GM10248 (cell line): ENCODE measurements at places on chromosomes 3 and 15.

DNA sequence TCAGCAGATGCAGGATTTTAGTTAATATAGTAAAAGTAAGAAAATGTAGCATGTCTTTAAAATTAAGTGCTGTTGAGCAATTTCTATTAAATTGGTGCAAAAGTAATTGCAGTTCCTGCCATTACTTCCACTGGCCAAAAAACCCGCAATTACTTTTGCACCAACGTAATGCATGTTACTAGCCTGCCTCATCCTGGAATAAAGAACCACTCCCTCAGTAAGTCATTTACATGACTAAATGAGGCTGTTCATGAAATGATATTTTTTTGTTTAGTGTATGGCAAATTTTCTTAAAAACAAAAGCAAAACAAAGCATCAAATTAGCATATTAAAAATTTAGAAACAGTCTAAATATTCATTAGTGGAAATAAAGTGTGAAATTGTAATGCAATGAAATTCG is 180.4 kb downstream of the DIPK2A start:
- DNase-seq = no peak

DNA sequence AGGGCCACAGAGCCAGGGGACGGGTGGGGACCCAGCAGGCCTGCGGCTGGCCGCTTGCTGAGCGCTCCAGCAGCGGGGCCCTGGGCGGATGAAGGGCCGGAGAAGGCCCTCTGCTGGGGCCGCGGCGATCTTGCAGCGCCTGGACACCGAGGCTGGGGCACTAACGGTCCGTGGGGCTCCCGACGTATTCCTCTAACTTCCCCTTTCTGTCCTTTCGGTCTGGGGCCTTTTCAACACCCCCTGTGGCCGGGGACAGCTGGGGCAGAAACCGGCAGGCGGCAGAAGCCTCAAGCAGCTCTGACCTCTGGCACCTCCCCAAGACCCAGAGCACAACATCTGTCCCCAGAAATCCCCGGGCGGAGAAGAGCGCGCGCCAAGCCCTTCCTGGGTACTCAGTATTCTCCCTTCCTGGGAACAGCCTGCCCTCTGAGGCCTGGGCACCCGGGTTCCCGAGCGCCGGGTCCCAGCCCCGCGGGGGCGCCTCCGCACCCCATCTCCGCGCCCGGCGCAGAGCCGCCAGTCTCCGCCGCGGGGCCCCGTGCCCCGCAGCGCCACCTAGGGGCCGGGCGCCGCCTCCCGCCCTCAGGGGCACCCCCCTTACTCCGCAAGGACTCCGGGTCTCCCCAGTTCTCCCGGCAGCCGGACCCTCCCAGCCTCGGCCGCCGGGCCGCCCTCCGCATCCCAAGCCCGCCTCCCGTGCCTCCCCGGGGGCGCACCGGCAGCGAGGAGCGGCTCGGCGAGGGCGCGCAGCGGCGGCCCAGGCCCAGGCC is 582 bp upstream of the SLCO3A1 start:
- peak; percentile 71 for DNase-seq

GRCh38 chr3:67620869-67621268 is 33.5 kb downstream of the SUCLG2 start:
- DNase-seq = no peak

DNA sequence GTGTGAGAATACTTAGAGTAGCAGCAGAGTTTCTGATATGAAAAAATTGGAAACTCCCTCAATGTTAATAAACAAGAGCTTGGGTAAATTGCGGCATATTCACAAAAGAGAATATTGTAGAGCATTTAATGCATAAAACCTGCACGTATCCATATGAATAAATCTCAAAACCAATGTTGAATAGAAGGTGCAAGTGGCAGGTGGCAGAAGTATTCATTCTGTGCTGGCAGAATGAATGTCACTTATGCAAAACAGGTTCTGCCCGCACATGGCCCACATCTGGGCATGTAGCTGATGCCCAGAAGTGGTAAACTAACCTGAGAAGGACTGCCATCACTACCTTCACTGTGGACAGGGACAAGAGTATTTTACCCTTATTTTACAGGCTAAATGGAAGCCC is 14.1 kb upstream of the PRSS50 start:
- no peak for DNase-seq

- no peak for DNase-seq
Observed at GRCh38 chr15:89614164-89614563, 38.9 kb downstream of the TICRR start.

DNA sequence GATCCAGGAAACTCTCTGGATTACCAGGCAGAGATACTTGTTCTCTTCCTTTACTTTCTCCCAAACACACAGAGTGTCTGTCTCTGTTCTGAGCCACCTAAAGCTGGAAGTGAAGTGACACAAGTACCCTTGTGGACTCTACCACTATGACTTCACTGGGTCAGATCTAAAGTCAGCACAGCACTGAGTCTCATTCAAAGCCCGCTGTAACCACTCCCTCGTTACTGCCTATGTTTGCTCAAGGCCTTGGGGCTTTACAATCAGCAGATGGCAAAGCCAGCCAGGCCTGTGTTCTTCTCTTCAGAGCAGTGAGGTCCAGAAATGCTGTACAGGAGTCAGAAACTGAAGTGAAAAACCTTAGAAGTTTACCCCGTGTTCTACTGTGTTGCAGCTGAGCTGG is 588.3 kb upstream of the SEMA6D start:
- no peak for DNase-seq

GRCh38 chr3:127093312-127093711 is 99.6 kb upstream of the PRR23E start:
- no peak for DNase-seq

DNA sequence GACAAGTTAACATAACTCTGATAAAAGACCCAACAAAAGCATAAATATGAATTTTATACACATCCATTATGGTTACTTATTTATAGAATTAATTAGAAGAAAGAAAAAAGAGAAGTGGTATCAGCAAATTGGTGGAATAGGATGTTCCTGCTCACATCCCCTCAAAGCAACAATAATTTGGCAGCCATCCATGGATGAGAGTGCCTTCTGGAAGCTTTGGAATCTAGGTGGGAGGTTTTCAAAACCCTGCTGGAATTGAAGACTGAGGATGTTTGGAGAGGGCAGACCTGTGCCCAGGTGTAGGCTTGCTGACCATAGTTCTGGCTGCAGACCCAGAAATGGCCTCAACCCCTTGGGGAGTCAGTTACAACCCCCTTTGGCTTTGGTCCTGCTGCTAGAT is 91.2 kb downstream of the EDEM1 start:
- no peak for DNase-seq

DNA sequence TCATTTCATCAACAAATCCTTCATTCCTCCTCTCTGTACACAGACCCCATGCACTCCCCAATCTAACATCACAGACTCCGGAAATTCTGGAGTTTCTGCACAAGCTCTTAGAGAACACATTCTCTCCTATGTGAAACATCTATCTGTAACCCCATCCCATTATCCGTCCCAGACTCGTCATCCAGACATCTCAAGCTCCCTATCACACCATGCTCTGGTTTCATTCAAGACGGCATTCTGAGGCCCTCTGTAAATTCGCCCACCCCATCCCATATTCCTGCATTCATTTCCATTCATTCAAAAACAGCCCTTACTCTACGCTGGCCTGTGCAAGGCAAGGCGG is 575 bp downstream of the LEO1 start:
- DNase-seq = peak; percentile 23

DNA sequence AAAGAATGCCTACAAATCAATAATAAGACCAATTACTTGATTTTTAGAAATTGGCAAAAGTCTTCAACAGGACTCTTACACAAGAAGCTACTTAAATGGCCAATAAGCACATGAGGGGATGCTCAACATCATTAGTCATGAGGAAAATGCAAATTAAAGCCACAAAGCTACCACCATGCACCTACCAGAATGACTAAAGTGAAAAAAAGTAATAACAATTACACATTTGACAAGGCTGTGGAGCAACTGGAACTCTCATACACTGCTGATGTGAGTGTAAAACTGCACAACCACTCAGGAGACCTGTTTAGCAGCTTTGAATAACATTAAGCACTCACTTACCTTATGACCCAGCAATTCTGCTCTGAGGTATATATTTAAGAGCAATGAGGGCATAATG is 68.4 kb downstream of the PPCDC start:
- no peak for DNase-seq

- DNase-seq = no peak
Observed at GRCh38 chr3:111159391-111159790, 87.8 kb downstream of the NECTIN3 start.

GRCh38 chr3:117549716-117550115 is 840.1 kb downstream of the TUSC7 start:
- DNase-seq = no peak

GRCh38 chr15:88018869-88019641 is 237.5 kb downstream of the NTRK3 start:
- DNase-seq = no peak

GRCh38 chr15:74594455-74594854 is 21.2 kb upstream of the CLK3 start:
- DNase-seq = no peak

DNA sequence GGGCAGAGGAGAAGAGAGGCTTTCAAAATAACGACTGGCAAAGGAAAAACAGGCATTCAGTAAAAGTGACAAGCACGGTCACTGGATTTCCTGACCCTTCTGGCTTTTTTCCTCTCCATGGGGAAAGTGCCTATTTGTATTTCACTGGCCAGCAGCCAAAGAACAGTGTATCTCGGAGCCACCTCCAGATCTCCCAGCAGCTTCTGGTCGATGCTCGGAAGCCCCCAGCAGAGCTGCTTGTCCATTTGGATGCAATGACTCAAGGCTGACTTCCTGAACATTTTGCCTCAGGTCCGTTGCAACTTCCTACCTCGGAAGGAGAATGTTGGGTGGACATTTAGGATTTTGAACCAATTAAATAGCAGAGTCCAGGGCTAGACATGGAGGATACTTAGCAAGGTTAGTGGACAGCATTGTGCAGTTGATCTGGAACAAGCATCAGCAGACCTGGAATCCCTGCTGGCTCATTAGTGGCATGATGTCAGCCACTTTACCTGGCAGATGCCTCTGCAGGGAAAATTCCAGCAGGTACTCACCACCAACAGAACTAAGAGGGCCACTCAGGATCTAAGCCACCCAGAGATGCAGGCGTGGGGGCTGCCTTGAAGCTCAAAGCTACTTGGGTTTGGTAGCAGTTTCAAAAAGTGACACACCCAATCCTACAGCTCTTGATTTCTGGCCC is 1.1 kb downstream of the FAM107A start:
- no peak for DNase-seq

DNA sequence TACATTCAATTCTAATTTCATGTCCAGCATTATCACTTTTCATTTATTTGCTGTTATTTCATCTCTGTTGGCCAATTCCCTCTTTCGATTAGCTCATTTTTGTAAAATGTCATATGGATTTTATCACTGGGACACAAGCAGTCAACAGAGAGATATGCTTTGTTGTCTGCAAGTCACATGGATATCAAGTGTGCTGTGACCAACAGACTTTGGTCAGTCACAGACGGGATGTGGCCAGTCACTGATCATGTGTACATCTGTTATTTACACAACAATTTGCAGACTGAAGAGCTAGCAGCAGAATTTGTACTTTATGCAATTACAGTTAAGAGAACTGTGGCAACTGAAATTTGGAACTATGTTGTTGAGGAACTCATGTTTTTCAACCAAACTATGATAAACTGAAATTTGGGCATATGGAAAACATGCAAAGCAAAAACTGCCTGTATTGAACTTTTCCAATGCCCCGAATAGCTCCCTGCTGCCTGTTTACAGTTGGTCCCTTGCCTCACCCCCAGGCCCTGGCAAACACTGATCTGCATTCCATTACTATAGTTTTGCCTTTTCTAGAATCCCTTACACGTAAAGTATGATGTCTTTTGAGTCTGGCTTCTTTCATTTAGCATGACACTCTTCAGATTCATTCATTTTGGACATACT is 104.4 kb downstream of the RPL22L1 start:
- DNase-seq = no peak

GRCh38 chr3:189249987-189250386 is 78.2 kb downstream of the TPRG1 start:
- DNase-seq = no peak

DNA sequence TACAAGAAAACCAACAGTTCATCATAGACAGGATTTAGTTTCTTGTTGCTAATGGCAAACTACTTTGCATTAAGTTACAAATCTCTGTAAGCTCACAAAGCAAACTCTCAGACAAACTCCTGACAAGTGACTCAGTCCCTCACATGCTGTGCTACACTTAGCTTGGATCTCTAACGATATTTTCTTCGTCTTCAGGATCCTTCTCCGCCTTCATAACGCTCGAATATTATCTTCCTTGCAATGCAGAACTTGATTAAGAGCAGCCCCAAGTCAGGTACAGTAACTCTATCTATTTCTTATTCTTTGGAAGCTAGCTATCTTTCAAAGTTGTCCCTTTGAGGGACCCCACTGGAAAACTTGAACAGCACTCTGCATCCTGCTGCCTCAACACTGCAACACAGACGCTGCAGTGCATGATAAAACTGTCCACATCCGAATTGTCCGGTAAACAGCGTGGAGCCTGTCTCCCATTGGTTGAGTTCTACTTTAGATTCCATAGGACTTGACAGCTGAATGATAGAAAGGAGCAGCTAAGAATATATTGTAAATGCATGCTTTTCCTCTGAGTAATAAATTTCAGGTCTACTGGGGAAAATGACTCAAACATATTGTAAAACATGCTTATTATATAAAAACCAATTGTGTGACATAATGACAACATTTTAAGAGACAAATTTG is 61.3 kb downstream of the UACA start:
- no peak for DNase-seq

GRCh38 chr15:50265620-50266019 is at the start of gene HDC:
Gene HDC, minus strand, starts transcription at chr15:50265726. Its CDS starts 103 bp downstream, at chr15:50265623.
- DNase-seq = no peak

DNA sequence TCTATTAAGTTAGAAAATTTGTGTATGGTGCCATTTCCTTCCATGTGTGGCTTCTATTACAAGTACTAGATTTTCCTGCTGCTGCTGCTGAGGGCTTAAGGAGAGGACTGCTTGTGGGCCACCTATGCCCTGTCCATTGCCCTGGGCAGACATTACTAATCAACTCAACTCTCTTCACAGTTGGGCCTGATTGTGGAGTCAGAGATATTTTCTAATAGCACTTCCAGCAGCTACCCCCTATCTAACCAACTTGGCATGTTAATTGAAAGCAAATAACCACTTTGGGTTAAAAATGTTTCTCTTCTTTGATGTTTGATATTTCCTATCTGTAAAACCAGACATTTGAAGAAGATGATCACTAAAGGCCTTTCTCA is 242.0 kb downstream of the EDEM1 start:
- no peak for DNase-seq

DNA sequence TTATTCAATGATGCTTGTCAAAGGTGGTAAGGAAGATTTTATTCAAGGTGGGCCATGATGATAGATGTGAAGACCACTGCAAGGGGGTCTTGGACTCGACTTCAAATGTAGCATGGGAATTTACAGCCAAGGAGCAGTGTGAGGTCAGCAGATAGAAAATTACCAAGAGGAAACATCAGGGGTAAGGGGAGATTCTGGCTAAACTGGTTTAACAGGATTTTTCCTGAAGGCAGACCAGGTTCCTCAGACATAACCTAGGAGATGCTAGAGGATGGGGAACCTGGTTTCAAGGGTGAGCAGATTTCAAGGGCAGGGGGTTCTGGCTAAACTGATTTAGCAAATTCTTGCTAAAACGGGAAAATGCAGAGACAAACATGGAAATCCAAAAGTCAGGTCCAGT is 464.9 kb downstream of the TAFA4 start:
- DNase-seq = no peak
